ENCODE measurements at places on chromosomes 5 and 9.

- DNase-seq, result peak; percentile 17
Measured at GRCh38 chr9:116499986-116500871, 186.9 kb upstream of the TRIM32 start.

DNA sequence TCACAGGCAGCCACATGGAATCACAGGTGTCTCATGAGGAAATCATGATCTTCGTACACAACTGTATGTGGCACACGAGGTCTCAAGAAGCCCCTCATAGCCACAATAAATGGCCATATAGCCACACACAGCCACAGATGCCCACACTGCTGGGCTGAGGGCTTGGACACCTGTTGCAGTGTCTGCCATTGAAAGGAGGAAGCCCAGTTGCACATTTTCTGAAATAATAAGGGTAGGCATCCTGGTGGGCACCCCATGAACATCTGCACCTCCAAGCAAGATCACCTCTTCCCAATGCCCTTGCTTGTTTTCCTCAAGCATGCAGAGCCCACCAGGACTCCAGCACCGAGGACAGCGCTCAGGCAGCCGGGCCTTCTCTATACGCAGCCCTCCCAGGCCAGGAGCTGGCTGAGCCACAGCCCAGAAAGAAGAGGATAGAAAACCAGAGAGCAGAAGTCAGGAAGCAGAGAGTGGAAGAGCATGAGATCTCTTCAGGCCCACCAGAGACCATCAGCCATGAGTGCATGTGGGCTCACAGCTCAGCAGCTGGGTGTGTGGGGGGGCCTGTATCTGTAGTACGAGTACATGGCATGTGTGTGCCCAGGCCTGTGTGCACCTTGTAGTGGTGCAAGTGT is 1.0 kb upstream of the ACSL6 start:
- DNase-seq, result peak; percentile 39

DNA sequence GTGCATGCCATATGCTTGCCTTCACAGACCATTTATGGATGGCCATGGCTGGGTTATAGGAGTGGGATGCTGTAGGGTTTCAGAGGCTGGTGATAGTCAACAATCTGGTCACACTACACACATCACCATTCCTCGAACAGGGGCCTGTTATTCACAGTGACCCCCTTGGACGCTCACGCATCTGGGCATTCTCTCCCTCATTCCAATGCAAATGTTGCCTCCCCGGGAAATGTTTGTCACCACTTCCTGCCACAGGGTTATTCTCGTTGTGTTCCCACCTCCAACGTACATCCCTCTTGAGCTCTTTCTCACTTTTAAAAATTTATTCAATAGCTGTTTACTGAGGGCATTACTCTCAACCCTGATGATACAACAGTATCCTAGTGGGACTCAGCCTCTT is 135.4 kb downstream of the SCAMP1 start:
- DNase-seq, result no peak

DNA sequence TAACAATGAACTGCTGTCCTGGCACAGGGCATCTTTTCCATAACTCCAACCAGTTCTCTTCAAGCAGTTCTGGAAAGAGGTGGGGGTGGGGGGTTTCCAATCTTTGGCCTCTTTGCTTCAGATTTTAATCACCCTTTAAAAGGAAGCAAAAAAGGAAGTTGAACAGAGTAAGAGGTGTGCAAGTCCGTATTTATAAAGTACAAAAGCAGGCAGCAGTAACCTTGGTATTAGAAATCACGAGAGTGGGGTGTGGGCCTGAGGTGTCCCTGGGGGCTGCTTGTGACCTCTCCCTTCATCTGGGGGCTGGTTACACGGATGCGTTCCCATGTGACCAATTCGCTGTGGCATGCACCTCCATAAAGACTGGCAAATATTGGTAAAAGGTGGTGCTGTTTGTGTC is 70.5 kb downstream of the PTCH1 start:
- no peak for DNase-seq

- DNase-seq, result no peak
Measured at GRCh38 chr9:128087262-128087661, 19.2 kb downstream of the SLC25A25 start.

DNA sequence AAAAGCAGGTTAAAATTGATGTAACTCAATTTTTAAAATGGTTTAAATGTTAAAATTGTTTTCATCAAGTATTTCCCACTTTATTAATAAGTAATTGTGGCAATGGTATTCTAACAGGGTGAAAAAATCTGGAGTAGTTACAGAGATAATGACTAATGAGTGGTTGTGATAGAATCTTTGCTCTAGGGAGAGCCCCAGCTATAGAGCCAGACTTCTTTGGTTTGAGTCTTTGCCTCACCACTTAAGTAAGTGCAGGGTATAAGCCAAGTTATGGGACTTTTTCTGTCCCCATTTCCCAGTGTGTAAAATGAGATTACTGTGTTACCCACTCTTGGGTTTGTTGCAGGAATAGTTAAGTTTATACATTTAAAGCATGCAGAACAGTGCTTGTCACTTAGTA is 158.1 kb downstream of the FER start:
- DNase-seq, result peak; percentile 14

GRCh38 chr5:43190755-43191603 is 1.0 kb upstream of the NIM1K start:
- no peak for DNase-seq

DNA sequence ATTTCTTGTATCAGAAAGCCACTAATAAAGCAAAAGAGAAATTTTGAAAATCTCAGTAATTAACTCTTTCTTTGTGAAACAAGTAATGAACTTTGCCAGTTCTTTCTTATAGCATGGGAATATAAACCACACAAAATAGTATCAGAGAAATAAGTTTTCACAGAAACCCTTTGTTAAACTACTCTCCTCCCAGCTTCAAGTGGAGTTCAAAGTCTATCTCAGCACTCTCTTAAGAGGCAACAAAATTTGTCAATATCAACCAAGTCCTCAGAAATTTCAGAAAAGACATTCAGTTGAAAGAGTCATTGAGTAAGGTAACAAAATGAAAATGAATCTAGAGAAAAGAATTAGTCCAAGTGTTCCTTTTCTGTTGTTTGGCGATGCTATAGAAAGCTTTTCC is 89.3 kb downstream of the NTRK2 start:
- no peak for DNase-seq

DNA sequence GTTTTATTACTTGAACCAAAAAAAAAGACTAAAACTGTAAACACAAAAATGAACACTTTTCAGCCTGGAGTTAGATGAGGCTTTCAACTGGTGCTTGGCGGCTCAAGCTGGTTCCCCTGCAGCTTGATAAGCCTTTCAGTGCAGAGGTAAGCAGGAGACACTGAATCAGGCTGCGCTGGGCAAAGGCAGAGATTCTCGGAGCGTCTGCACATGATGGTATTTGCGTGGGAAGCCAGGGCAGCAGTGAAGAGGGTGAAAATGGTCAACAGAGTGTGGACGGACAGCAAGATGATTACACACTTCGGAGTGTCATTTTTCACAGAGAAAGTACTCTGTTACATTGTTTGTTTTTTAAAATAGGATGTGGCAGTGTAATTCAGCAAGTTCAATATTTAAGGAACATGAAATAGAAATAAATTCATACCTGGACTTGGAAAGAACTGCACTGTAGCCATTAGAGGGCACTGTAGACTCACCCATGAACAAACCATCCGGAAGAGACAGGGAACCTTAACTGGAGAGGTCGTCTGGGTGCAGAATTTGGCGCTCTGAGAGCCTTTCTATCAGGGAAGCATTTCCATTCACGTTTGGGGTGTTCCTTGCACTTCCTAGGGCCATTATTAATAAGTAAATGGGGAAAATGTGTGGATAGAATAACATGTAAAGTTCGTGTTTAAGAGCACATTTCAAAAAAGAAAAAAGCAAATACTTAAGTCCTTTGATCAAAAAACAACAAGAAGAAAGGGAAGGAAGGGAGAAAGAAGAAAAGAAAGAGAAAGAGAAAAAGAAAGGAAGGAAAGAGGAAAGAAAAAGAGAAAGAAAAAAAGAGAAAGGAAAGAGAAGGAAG is 69.8 kb downstream of the ICE1 start:
- DNase-seq, result peak; percentile 37

- DNase-seq, result no peak
Measured at GRCh38 chr9:93585259-93585658, 8.9 kb downstream of the PHF2 start.

DNA sequence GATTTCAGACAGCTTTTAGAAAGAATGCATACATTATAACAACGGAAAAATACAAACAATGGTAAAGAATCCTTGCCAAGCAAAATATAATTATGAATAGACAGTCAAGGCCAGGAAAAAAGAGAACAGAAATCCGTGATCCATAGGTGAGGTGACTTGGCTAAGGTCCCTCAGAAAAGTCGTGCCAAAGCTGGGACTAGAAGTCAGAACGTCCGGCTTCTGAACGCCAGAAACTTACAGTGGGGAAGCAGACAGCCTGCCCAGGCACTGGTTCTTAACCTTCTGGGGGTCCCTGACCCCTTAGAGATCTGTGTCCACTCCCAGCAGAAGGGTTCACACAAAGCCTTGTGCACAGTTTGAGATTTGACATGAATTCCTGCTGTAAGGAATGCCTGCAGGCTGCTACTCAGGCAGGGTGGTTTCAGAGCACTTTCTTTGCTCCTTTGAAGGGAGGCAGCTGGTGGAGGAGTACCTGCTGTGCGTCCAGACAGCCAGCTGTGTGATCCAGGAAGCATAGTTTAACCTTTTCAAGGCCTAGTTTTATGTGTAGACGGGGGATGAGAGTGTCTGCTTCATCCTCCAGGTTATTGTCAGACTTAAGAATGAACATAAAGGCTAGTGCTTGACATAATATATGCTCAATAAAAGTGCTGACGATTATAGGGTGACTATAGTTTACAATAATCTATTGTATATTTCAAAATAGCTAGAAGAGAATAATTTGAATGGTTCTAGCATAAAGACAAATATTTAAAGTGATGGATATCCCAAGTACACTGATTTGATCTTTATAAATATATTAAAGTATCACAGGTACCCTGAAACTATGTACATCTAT is 852 bp downstream of the ARHGEF37 start:
- peak; percentile 60 for DNase-seq

DNA sequence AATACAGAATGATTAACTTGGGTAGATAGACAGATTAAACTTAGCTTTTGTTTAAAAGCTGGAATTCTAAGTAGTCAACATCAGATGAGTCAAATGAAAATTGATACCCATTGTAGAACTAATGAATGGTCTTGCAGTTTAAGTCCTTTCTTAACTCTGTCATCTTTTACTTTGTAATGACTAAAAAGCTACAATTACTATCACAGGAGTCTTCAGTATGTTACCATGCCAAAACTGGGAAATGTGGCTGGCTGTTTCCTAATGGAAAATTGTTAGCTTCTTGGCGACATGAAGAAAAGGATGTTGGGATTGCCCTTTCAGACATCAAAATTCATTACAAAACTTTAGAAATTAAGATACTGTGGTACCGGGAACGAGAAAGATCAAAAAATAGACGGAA is 20.2 kb upstream of the ANXA1 start:
- DNase-seq, result peak; percentile 24

DNA sequence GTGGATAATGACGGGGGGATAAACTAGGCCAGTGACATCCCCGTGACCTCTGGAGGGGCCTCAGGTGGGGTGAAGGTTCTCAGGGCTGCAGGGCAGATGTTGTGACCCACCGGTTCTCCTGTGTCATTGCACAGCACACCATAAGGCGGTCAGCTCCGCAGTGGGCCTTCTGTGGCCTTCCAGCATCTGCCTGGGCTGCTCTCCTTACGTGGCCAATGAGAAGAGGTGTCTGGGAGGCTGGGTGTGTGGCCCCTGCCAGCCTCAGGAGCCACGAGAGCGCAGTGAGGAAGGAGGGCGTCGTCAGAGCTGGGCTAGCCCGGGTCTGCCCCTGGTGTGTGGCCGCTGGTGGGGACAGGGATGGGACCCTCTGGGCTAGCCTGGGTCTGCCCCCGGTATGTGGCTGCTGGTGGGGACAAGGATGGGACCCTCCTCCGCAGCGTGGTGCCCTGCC is 48.7 kb downstream of the COL5A1 start:
- no peak for DNase-seq

- DNase-seq, result no peak
Measured at GRCh38 chr9:107566611-107567061, 77.1 kb upstream of the KLF4 start.

DNA sequence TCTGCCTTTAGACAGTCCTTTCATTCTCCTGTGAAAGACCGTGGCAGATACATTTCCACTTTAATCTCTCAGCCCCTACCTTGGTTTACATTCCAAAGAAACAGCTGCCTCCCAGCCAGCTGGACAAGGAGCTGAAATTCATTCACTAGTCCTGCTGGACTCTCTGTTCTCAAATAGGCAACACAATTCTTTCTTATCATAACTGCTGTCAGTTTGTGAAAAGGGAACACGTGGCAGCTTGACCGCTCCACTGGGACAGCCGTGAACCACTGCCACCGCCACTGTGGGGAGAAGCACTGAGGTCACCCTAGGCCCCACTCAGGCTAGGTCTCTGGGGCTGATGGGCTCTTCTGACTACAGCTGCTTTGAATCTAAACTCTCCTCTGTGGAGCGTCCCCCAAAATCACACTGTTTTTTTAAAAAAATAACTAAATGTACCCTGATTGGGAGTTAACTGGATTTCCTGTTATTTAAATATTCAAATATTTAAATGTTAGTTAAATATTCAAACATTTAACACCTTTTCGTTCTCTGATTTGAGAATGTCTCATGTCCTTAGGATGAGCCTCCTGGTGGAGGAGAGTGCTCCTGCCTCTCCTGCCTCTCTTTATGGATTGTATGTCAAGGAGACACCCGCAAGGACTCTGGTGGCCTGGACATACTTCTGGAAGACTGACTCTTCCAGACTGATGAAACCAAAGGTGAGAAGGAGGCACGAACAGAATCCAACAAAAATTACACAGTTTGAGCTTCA is 120.1 kb downstream of the BOD1 start:
- DNase-seq, result no peak

GRCh38 chr9:129987047-129987446 is 55.9 kb downstream of the FNBP1 start:
- DNase-seq, result no peak

- DNase-seq, result no peak
Measured at GRCh38 chr9:29200650-29201049, 1627.4 kb upstream of the C9orf72 start.

DNA sequence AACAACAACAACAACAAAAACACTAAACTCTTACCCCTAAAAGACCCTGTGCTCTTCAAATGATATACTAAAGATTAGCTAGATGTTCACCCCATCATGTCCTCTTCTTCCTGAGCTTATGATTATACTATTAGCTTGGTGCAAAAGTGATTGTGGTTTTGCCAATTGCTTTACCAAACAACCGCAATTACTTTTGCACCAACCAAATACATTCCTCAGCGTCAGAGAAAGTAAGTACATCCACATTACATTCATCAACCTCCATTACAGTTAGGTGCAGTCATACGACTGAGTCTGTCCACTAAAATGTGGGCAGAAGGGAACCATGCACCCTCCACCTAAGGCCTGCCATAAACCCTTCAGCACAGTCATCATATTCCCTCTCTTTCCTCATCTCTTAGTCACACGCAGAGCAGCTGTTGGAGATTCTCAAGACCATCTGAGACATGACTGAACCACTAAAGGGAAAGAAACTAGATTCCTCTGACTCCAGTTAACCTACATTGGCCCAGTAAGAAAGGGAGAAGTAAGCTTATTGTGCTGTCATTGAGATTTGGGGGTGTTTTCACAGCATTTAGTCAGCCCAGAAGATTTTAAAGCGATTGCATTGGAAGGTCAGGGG is 181.6 kb upstream of the TLE4 start:
- DNase-seq, result no peak

All from mammary epithelial cell (primary cell).